ENCODE measurements at places on chromosomes 3 and 15.

- H3K4me1 ChIP-seq: peaks cover 54% of the 10 kb centered on the region
- no peaks in the 10 kb centered on the region for H3K36me3 ChIP-seq
- H3K27me3 ChIP-seq: no peaks in the 10 kb centered on the region
- DNase-seq: no peak
These were observed 84.7 kb downstream of the IGF2BP2 start for GRCh38 chr3:185740133-185740532.

GRCh38 chr15:27238707-27239423 lies 267.9 kb downstream of the GABRG3 start:
- H3K4me3 ChIP-seq: no peak overlapping the region
- H3K4me1 ChIP-seq: peaks cover 4% of the 10 kb centered on the region
- H3K36me3 ChIP-seq: no peaks in the 10 kb centered on the region

GRCh38 chr15:31387479-31388118 lies 61.0 kb downstream of the KLF13 start:
- peak overlapping the region; percentile 85 for H3K27ac ChIP-seq
- DNase-seq: no peak
- peaks cover 6% of the 10 kb centered on the region for H3K36me3 ChIP-seq
- no peak overlapping the region for H3K4me3 ChIP-seq
- H3K27me3 ChIP-seq: no peaks in the 10 kb centered on the region
- H3K4me1 ChIP-seq: peaks cover 30% of the 10 kb centered on the region

DNA sequence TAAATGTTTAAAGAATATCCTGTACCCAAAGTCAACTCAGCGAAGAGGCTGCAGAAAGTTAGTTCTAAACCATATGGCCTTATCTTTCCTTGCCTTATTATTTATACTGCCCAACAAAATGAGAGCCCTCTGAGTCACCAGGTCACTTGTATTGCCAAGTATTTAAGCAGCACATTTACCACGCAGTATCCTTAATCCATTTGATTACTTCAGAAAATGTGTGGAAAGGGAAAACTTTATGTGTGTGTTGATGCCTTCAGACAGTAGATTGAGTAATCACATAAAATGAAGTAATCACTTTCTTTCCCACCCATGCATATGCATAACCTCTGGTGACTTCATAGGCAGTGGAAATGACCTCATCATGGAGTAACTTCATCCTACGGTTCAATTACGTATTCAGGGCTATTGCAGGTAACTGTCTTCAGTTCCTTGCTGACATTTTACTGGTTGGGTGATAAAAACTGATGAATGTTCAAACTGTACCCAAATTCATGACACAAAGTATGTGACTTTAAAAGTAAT lies 7.5 kb upstream of the CADPS start:
- no peak for DNase-seq
- no peaks in the 10 kb centered on the region for H3K4me1 ChIP-seq
- H3K27me3 ChIP-seq: peaks cover 23% of the 10 kb centered on the region
- H3K27ac ChIP-seq: no peak overlapping the region
- no peaks in the 10 kb centered on the region for H3K36me3 ChIP-seq
- H3K4me3 ChIP-seq: no peak overlapping the region

- H3K27me3 ChIP-seq: peaks cover 6% of the 10 kb centered on the region
- no peaks in the 10 kb centered on the region for H3K36me3 ChIP-seq
- H3K27ac ChIP-seq: no peak overlapping the region
These were observed 21.3 kb upstream of the SEC62 start for GRCh38 chr3:169945313-169945712.

DNA sequence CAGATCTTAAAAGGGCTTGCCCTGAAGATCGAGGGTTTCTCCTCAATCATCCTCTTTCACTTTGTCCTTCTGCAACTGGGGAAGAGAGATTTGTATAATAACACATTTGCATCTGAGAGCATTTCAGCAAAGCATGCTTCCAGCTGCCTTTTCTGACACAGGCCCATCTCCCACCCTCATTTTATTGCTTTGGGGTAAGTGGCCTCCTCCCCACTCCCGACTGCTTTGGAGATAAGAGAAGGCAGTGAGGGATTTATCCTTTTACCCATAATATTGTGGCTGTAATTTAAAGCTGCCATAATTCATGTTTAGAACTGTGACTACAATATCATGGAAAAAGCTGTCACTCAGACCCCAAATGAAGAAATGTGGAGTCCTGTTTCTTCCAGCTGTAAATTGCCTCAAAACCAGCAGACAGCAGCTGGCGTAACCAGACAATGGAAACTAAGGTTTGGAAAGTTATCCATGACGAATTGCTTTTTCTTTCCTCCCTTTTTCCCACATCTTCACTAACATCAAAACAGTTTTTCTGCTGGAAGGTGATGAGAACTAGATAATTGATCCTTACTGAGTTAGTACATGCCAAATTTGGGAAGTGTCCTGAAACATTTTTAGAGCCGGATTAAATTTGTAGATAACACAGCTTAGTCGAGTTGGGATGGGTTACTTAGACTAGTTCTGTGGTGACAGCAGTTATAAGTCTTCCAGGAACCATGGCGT lies 104.2 kb upstream of the PFN2 start:
- no peak for DNase-seq
- H3K27ac ChIP-seq: no peak overlapping the region
- no peaks in the 10 kb centered on the region for H3K27me3 ChIP-seq
- H3K4me1 ChIP-seq: peaks cover 54% of the 10 kb centered on the region
- H3K4me3 ChIP-seq: no peak overlapping the region
- H3K36me3 ChIP-seq: no peaks in the 10 kb centered on the region

GRCh38 chr15:39092761-39093160 lies 488.1 kb upstream of the THBS1 start:
- no peaks in the 10 kb centered on the region for H3K27me3 ChIP-seq
- H3K36me3 ChIP-seq: no peaks in the 10 kb centered on the region
- DNase-seq: no peak
- no peak overlapping the region for H3K27ac ChIP-seq
- H3K4me1 ChIP-seq: peaks cover 17% of the 10 kb centered on the region

GRCh38 chr3:13690636-13691035 lies 141.7 kb downstream of the FBLN2 start:
- peaks cover 65% of the 10 kb centered on the region for H3K27me3 ChIP-seq
- no peak overlapping the region for H3K4me3 ChIP-seq
- no peaks in the 10 kb centered on the region for H3K4me1 ChIP-seq
- peaks cover 4% of the 10 kb centered on the region for H3K36me3 ChIP-seq
- no peak overlapping the region for H3K27ac ChIP-seq
- DNase-seq: no peak

DNA sequence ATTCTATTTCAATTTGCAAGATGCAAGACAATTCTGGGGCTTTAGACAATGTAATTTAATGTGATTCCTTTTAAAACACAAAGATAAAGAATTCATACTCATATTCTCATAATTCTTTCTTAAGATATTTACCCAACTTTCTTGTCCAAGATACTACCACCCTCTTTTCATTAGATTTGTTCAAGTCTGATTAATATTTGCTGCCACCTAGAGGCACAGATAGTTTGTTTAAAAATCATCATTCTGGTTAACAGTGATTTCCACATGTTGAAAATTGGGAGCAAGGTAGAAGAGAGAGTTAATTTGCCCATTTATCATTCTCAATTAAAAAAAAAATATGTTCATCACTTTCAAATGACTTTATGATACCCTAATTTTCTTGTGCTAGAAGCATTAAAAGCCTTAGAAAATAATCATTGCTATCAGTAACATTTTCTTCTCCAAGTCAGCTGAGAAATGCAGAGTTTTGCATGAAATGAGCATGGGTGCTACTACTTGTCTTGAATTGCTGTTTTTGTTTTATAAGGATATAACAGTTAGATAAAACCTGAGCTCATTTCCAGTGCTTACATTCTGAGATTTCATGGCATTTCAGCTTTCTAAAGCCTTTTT lies 11.6 kb downstream of the TAMM41 start:
- H3K36me3 ChIP-seq: peaks cover 13% of the 10 kb centered on the region
- no peaks in the 10 kb centered on the region for H3K27me3 ChIP-seq
- no peak overlapping the region for H3K4me3 ChIP-seq
- DNase-seq: no peak
- H3K4me1 ChIP-seq: peaks cover 8% of the 10 kb centered on the region

GRCh38 chr3:120659285-120659684 lies 22.8 kb downstream of the HGD start:
- peaks cover 22% of the 10 kb centered on the region for H3K4me1 ChIP-seq
- no peaks in the 10 kb centered on the region for H3K36me3 ChIP-seq
- no peaks in the 10 kb centered on the region for H3K27me3 ChIP-seq
- H3K27ac ChIP-seq: no peak overlapping the region

DNA sequence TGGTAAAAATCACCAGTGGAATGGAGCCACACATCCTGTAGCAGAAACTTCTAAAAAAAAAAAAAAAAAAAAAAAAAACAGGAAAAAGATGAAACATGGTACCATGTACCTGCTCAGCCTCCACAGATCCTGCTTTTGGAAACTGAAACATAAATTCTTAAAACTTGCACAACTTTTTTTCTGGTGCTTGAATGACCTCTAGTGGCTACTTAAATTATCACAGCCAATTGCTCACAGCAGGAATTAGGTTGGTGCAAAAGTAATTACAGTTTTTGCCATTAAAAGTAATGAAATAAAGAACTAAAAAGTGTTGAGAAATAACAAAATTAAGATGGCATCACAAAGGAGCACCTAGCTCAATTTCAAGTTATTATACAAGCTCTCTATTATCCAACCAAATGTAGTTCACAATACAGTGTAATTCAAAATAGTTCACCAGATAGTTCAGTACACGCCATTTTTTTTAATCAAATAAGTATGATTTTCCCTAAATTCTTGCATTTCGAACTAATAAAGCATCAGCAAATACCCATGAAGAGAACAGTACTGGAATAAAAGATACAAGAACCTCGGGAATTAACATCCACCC lies 80.6 kb downstream of the ULK4 start:
- peaks cover 5% of the 10 kb centered on the region for H3K4me1 ChIP-seq
- no peak for DNase-seq
- no peaks in the 10 kb centered on the region for H3K27me3 ChIP-seq
- no peaks in the 10 kb centered on the region for H3K36me3 ChIP-seq
- H3K4me3 ChIP-seq: no peak overlapping the region

- H3K27ac ChIP-seq: no peak overlapping the region
- H3K4me1 ChIP-seq: peaks cover 15% of the 10 kb centered on the region
- H3K27me3 ChIP-seq: peaks cover 3% of the 10 kb centered on the region
- no peaks in the 10 kb centered on the region for H3K36me3 ChIP-seq
- H3K4me3 ChIP-seq: no peak overlapping the region
These were observed 4.9 kb upstream of the CHSY1 start for GRCh38 chr15:101256757-101257156.

DNA sequence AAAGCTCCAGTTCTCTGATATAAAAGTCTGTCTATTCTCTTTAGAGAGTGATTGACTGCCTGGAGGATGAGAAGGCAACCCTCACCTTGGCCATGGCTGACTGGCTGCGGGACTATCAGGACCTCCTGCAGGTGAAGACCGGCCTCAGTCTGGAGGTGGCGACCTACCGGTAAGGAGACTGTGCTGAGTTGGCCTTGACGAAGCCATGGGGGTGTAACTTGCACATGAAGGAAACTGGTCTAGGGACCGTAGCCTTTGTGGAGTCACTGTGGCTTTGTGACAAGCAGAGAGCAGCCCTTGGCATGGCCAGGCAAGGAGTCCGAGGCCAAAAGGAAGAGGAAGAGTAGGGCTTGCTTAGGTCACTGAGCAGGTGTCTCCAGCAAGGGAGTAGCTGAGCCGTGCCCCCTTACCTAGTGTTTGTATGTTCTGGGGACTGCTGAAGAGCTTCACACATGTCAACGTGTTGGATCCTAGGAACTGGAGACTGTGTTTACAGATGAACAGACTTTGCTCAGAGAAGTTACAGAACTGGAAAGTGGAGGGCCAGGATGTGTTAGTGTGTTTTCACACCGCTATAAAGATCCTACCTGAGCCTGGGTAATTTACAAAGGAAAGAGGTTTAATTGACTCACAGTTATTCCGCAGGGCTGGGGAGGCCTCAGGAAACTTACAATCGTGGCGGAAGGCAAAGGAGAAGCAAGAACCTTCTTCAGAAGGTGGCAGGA lies 8.8 kb downstream of the SYNM start:
- no peaks in the 10 kb centered on the region for H3K27me3 ChIP-seq
- DNase-seq: peak; percentile 62
- H3K36me3 ChIP-seq: peaks cover 25% of the 10 kb centered on the region
- no peak overlapping the region for H3K4me3 ChIP-seq

DNA sequence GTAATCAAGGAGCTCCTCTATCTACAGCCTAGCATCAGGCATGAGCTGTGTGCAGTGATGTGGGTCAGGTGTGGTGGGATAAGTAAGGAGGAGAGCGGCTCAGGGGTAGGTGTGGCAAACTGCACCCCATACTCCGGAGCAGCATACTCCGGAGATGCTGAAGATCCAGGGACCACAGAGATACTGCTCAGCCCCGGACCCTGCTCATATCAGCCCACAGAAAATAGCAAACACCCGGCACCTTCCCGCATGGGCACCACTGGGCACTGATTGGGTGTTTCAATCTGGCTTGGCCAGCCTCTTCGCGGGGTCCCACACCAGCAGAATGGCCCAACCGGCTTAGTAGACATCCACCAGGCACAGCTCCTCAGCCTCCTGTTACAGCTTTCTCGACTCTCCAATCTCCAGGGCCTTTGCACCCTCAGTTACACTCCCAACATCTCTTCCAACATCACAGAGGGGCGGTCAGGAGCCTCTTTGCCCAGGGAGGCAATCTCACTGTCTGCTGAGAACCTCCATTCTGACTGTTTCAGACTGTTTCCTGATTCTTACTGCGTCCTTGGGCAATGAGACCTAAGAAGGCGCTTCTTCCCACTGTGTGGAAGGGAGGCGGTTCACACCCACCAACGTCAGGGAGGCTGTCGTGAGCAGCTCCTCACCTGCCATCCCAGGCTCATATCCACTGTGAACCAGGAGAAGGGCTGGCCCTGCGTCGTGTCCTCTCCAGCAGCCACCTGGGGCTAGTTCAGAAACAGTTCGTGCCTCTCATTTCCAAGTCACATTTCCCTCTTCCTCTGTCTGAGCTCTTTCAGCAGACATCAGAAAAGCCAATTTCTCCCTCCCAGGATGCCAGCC lies 59.8 kb downstream of the CAPN7 start:
- no peak overlapping the region for H3K27ac ChIP-seq
- no peaks in the 10 kb centered on the region for H3K27me3 ChIP-seq

DNA sequence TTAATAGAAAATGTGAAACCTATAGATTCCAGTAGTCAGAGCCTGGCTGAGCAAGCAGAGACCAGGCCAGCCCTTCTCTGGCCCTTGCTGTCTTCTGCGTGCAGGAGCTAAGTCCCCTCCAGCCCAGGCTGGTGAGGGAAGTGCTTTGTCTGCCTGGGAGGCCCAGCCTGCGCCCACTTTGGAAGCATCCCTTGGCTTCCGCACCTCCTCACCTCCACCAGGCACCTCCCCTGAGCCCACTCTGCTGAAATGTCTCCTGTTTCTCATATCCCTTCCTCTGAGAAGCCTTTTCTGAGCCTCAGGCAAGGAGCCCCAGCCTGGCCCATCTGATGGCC lies 45.3 kb downstream of the ALDH1L1 start:
- H3K27me3 ChIP-seq: peaks cover 34% of the 10 kb centered on the region
- H3K27ac ChIP-seq: no peak overlapping the region
- DNase-seq: no peak
- H3K4me3 ChIP-seq: no peak overlapping the region
- H3K4me1 ChIP-seq: no peaks in the 10 kb centered on the region
- H3K36me3 ChIP-seq: peaks cover 3% of the 10 kb centered on the region

DNA sequence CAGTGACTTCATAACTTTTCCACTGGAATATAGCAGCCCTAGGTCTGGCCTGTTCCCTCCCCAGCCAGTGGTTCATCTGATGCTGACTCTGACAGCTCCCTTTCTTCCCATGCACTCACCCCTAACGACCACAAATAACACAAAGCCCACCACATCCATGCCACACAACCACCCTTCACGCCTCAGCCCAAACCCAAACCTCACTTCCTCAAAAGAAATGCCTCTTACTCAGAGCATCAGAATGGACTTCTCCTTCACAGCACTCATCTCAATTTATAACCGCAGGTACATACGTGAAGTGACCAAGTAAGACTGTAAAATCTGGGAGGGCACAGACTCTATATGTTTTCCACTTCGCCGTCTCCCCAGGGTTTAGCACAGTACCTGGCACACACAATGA lies 1.1 kb downstream of the RBSN start:
- no peaks in the 10 kb centered on the region for H3K27me3 ChIP-seq
- peak overlapping the region; percentile 96 for H3K27ac ChIP-seq
- peaks cover 46% of the 10 kb centered on the region for H3K4me1 ChIP-seq
- no peak for DNase-seq
- peak overlapping the region; percentile 93 for H3K4me3 ChIP-seq

Data from chondrocyte (in vitro differentiated cells).